ENCODE measurements at places on chromosomes 7 and 10. TPM values are rescaled to one million over a fixed set of nuclear protein-coding genes. Genes with fewer than 3 reads are reported as not detected.

Gene NME8
- not detected for total RNA-seq

Gene FAM131B
- total RNA-seq, result 4.0 TPM

Gene TES
- 65.9 TPM for total RNA-seq

Gene LEP
- total RNA-seq, result not detected

Gene STK31
- not detected for total RNA-seq

Gene SMURF1
- total RNA-seq, result 25.5 TPM

Gene OR6V1
- total RNA-seq, result not detected

Gene STAM
- 22.3 TPM for total RNA-seq
